Fibroblast of mammary gland (primary cell): ENCODE measurements at places on chromosomes 16 and 17.

DNA sequence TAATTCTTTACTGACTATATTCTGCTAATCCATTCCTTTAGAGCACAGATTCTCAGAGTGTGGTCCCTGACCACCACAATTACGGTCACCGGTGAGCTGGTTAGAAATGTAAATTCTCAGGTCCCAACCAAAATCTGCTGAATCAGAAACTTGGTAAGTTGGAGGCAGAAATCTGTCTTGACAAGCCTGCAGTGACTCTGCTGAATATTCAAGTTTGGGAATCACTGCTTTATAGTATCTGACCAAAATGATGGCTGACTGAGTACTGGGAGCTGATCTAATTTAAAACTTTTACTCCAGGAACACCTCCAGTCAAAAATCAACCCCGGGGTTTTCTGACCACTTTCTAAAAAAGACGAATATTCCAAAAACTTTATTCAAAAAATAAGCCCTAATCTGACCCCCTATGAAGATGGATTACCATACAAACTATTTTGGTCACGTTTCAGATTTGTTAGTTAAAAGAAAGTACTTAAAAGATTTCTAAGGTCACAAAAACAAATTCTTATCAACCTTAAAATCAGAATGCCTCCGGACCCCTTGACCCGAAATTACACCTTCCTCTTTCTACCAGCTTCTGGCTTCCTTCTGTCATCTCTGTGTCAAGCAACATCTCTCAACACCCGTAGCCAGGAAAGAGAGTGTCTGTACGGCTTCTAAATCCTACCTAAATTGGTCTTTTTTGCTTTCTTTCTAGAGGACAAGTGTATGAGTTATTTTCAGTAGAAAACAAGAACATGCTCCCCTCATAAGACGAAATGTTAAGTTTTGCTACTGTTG lies 38.6 kb downstream of the CREBBP start:
- DNase-seq, result no peak

GRCh38 chr17:35345445-35345925 lies 27.9 kb downstream of the SLFN11 start:
- DNase-seq, result no peak

DNA sequence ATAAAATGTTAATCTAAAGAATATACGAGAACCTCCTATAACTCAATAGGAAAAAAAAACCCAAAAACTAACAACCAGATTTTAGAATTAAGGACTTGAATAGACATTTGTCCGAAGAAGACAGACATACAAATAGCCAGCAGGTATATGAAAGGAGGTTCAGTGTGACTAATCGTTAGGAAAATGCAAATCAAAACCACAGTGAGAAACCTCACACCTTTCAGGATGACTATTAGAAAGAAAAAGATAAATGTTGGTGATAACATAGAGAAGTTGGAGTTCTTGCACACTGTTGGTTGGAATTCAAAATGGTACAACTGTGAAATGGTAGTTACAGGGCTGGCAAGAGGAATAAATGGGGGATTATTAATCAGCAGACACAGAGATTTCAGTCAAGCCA lies 339.0 kb downstream of the TMEM114 start:
- no peak for DNase-seq

DNA sequence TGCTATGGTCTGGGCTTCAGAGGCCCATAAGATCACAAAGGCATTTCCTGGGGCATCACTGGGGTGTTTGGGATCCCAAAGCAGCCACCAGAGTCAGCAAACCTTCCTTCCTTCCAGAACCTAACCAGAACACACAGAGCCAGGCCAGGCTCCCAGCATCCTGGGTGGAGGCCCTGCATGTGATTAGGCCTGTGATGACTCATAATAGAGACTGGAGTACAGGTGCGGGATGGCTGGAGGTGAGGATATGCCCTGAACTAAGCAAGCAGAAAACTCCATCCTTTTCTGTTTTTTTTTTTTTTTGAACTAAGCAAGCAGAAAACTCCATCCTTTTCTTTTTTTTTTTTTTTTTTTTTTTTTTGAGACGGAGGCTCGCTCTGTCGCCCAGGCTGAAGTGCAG lies 17.7 kb upstream of the GFOD2 start:
- no peak for DNase-seq

DNA sequence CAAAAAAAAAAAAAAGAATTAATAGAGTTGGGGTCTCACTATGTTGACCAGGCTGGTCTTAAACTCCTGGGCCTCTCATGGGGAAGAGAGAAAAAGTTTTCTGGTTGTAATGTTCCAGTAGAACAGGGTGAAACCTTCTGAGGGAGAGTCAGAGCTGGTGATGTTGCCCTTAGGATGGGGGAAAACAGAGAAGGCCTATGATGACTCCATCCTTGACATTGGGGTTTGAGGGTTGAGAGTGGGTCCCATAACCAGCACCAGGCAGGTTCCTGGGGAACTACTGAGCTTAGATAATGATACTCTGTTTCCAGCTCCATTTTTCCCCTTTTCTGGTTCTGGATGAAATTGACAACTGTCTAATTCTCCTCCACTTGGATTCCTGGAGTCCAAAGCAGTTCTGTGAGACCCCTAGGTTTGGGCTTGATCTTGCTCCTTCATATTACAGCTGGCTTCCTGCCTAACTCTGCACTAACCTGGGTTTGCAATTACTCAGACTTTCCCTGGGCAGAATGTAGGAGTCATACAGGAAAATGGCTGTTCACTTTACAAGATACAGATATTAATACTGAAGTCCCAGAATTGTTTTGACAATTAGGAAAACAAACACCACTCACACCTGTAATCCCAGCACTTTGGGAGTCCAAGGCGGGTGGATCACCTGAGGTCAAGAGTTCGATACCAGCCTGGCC lies 62.8 kb upstream of the B4GALNT2 start:
- peak; percentile 11 for DNase-seq

DNA sequence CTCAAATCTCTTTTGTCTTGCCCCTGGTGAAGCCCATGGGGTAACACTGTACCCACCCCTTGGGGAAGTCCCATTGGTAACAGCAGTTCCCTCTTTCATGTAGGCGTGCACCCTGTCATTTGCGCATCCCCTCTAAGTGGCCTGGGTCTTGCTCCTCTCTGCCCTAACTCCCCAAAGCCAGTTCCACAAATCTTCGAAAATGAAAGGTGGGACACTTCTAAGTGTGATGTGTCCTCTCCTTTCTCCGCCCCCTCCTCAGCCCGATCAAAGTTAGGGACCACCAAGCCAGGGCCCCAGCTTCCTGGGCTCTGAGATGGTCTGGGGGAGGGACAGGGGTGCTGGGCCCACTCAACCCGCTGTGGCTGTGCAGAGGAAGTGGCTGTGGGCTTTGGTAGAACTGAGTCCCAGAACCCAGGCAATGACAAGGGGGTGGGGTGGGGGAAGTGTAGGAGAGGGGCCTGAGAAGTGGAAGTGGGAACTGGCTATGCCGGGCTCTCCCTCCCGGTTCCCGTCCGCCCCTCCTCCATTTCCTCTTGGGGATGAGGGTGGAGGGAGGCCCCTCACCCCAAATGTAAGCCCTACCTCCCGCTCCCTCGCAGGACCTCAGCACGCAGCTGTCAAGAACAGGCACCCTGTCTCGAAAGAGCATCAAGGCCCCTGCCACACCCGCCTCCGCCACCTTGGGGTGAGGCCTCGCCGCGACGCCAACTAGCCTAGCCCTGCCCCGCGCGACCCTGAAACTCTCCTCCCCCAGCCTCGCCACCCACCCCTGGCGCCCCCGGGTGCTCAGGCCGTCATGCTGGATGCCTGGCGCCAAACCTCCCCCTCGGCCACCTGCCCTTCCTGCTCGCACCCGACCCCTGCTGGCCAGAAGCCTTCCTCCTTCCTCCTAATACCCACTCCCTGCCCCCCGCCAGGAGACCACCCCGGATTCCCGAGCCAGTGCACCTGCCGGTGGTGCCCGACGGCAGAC lies 8.7 kb downstream of the ABI3 start:
- no peak for DNase-seq

DNA sequence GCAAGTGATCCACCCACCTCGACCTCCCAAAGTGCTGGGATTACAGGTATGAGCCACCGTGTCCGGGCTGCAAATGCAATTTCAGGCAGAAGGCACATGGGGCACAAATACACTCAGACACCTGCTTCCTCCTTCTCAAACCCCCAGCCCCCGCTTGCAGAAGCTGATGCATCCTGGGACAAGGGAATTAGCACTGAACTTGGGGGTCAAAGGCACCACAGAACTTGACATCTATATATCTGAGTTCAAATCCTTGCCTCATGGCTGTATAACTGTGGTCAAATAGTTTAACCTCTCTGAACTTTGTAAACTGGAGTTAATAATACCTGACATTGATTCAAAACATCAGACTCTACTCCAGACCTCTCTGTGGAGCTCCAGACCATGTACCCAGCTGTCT lies 4.1 kb upstream of the ARL5C start:
- no peak for DNase-seq
